Ammon's horn (tissue), 1 donor: ENCODE measurements at places on chromosomes 13 and 19.

DNA sequence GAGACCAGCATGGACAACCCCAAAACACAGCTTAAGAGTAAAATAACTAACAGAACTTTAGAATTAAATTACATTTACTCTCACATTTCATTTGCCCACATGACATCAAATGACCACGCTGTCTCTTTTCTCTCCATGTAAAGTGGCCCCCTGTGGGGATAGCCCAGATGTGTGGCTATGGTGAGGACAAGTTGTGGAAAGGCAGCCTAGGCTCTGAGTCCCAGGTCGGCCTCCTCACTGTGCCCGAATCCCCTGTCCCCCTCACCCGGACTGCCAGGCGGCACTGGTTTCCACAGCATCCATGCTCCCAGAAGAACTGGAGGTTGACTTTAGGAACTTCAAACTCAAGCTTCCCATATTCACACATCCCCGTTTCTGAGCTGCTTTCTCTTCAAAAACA, 111.8 kb upstream of the UQCRFS1 start:
- DNase-seq = no peak

DNA sequence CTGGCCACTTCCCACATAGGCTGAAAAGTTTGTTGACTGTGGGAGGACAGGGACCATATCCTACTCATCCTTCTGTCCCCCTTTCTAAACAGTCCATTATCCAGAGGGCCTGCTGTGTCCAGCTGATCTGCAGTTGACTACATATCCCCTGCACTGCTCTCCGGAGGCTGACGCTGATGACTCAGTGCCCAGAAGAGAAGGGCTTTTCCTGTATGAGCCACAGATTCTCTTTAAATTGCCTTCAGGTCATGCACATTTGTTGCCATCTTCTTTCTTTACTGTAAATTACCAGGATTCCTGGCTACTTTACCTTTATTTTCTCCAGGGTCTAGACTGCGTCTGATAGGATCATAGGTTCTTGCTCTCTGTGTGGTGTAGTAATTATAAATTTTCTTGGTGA, 125.2 kb downstream of the LACC1 start:
- no peak for DNase-seq

- no peak for DNase-seq
Observed at GRCh38 chr13:98103531-98103930, 39.4 kb upstream of the FARP1 start.

GRCh38 chr13:25170554-25171111, 1.5 kb downstream of the AMER2 start:
- peak; percentile 54 for DNase-seq

- no peak for DNase-seq
Observed at GRCh38 chr13:114204894-114205293, 25.8 kb downstream of the CFAP97D2 start.

DNA sequence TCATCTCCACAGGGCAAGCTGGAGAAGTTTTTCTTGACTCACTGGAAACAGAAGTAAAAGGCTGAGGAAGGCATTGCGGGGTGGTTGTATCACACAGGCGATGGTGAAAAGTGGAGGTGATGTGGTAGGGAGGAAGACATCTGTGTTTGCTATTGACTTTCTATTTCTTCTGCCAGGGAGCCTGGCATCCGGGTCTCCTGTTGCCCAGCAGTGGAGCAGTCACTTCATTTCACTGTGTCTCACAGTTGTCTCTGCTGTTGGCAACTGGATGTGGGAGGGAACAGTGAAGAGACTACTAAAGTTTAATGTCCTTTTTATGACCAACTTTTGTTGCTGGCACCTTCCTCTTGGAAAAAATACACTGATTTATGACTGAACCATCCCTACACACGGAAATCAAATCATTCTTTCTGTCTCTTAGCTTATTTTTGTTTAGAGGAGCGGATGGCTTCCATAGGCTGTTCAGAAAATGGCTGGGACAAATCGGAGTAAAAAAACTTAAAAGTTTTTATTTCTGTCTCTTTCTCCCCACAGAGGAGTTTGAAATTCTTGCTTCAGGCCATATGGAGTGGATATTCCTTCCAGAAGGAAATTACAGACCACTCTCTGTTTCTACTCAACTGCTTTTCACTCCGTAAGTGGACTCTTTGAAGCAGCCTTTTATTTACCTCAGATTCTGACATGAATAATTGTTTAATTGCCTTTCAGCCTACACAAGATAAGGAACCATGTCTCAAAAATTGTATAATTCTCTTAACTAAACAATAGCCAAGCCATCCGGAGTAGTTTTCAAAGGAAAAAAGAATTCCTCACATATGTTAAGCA, 23.8 kb upstream of the MEDAG start:
- DNase-seq = no peak

DNA sequence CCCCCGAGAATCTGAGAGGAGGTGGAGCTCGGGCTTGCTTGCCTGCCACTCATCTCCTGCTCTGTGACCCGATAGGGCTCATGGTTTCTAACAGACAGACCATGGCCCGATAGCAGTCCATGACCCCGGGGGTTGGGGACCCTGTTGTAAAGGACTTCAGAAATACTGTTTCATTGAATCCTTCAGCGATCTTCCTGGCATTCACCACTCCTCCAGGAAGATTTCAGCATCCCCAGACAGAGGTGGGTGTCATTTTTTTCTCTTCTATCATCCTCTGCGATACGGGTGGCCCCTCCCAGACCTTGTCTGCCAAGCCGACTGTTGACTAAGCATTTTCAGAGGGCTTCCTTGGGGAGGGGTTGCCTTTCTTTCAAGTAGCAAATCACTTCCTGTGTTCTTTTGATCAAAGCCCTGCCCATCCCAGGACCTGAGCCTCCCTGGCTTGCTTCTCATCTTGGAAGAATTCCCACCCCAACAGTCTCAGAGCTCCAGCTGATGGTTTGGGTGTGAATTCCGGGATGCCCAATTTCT, 1.7 kb downstream of the MYO1F start:
- no peak for DNase-seq

- DNase-seq = no peak
Observed at GRCh38 chr13:22517544-22517943, 663.2 kb upstream of the SGCG start.

DNA sequence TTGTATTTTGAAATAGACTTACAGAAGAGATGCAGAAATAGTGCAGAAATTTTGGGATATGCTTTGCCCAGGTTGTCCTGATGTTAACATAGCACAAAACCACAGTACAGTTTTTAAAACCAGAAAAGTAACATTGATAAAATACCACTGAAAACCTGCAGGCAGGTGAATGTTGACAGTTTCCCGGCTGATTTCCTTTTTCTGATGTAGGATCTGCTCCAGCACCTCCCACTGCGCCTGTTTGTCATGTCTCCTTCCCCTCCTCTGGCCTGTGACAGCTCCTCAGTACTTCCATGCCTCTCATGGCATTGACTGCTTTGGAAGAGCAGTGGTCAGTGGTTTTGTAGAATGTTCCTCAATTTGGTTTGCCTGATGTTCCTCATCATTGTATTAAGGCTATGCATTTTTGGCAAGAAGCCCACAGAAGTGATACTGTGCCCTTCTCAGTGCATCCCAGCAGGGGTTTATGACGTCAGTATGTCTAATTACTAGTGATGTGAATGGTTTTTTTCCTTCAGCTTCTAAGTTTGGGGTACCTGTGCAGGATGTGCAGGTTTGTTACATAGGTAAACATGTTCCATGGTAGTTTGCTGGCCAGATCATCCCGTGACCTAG, 31.0 kb downstream of the TDRD12 start:
- DNase-seq = no peak

- peak; percentile 82 for DNase-seq
Observed at GRCh38 chr19:18644196-18645034, 7.6 kb downstream of the KLHL26 start.

GRCh38 chr19:39949026-39949747, 14.8 kb upstream of the FCGBP start:
- no peak for DNase-seq

DNA sequence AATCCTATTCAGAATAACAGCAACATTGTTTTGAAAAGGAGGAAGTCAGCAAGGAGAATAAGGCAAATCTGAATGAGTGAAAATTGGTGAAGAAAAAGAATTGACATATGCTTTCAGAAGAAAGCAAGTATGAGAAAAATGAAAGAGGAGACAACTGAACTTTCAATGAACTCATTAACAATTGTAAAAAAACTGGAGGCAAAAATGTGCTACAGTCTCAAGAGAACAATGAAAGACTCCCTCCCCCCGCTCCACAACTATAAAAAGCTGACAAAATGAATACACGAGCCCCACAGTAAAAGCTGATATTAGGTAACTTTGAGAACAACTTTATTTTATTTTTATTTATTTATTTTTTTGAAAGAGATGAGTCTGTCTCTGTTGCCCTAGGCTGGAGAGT, 373.1 kb downstream of the DIAPH3 start:
- DNase-seq = no peak

DNA sequence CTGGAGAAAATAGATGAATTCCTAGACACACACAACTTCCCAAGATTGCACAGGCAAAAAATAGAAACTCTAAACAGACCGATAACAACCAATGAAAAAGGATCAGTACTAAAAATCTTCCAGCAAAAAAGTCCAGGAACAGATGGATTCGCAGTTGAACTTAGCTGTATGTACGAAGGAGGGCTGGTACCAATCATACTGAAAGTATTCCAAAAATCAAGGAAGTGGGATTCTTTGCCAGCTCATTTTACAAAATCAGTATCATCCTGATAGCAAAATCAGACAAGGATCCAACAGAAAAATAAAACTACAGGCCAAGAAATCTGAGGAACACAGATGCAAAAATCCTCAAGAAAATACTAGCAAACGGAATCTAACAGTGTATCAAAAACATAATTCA, 6.5 kb upstream of the LILRB2 start:
- no peak for DNase-seq

GRCh38 chr13:113900646-113901045, 36.8 kb upstream of the GAS6 start:
- no peak for DNase-seq

DNA sequence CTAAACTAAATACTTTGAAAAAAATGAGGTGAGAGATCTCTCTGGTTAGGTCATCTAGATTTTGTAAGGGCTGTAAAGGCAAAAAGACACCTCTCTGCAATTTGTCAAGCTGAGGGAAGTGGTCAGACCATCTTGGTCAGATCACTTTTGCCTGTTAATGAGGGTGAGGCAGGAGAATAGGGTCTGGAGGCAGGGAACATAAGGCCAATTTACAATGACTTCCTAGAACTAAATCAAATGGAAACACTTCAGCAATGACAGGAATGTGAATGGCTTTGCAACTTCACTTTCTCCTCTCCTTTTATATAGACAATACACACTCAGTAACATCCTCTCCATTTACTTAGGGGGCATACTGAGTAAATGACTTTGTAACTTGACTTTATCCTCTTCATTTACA, 1653.4 kb downstream of the SLITRK5 start:
- DNase-seq = no peak

DNA sequence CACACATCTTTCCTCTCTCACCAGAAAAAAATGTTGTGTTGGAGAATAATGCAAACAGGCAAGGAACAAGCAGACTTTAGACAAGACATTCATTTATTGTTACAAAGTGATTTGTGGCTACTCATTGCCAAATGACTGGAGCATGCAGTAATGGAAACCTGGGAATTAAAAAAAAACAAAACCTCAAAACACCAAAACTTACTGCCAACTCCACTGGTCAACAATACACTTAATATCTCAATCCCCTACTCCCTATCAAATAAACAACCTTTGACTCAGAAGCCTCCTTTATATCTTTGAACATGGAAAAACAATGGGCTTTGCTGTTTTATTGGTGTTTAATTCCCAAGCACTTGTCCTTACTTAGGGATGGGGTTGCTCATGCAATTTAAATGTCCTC, 112.8 kb downstream of the POSTN start:
- DNase-seq = no peak

GRCh38 chr19:10566658-10567410, 1.0 kb upstream of the KRI1 start:
- DNase-seq = no peak

DNA sequence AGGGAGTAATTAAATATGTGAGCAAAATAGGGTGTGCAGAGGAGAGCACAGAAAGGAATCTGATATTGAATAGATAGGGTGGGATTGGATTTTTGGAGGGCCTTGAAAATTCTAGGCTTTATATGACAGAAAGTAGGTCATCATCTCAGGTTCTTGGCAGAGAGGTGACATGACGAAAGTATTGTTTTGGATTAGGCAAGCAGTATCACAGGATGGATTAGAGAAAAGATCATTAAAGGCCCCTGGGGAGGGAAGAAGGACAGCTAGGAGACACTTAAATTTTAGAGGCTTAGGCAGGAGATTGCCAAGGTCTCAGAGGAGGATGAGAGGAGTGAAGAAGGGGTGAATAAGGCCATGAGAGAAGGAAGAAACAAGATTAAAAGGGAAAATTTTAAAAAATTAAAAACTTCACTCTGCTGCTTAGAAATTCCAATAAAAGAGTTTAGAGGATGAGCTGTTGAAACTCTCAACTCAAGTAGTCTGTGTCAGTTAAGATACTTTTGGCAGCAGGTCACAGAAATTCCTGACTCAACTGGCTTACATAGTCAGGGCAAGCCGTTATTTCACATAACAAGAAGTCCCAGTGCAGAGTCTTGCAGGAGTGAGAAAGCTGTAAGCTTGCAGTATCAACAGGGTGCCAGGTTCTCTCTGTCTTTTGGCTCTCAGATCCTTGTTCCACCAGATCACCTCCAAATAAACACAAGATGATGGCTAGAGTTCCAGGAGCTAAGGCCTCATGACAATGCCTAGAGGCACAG, 8.8 kb downstream of the GPC6 start:
- DNase-seq = no peak

DNA sequence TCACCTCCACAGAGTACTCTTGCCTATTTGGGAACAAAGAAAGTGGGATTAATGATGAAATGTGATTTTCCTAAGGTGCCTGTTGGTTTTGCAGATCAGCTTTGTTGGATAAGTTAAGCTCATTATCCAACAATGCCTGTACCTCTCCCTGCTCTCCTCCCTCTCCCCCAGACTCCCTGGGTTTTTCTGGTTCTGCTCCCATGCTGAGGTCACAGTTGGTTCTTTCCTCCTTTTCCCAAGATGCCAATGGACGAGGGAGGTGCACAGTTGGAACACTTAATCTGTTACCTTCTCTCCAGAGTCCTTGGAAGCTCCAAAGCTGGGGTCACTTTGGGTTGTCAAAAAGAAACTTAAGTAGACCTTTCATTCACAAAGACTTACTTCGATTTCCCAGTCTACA, 1.6 kb downstream of the OXGR1 start:
- DNase-seq = no peak

- peak; percentile 8 for DNase-seq
Observed at GRCh38 chr13:91574766-91575165, 176.3 kb downstream of the GPC5 start.

DNA sequence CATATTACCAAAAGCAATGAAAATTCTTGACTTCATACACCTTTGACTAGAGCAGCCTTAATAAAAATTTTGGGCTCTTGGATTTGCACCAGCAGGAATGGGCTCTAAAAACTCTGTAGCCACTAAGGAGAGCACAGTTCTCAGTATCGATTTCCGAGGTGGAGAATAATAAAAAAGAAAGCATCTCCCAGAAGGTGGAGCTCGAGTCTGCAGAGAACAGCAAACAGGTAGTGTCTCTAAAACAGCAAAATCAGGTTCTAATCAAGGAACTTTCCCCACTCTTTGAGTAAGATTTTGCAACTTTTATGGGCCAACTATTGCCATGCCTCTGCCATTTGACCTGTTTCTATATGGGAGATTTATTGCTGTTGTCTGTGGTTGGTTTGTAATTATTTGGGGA, 258.7 kb upstream of the GPC6 start:
- no peak for DNase-seq
